ENCODE measurements at places on chromosomes 16 and 17.

- no peak overlapping the region for H3K4me3 ChIP-seq
- no peak overlapping the region for H3K27ac ChIP-seq
- no peaks in the 10 kb centered on the region for H3K27me3 ChIP-seq
Observed at GRCh38 chr16:81843683-81844082, 64.6 kb downstream of the PLCG2 start.

- no peaks in the 10 kb centered on the region for H3K4me1 ChIP-seq
- no peak for DNase-seq
- no peaks in the 10 kb centered on the region for H3K27me3 ChIP-seq
- H3K27ac ChIP-seq: no peak overlapping the region
- peaks cover 65% of the 10 kb centered on the region for H3K36me3 ChIP-seq
- H3K4me3 ChIP-seq: no peak overlapping the region
Observed at GRCh38 chr17:81256616-81257015, 17.5 kb downstream of the NDUFAF8 start.

GRCh38 chr16:1929105-1929504 lies 10.9 kb upstream of the HS3ST6 start:
- no peak for DNase-seq
- no peak overlapping the region for H3K27ac ChIP-seq
- H3K4me1 ChIP-seq: peaks cover 10% of the 10 kb centered on the region
- no peaks in the 10 kb centered on the region for H3K36me3 ChIP-seq
- H3K27me3 ChIP-seq: no peaks in the 10 kb centered on the region
- peak overlapping the region; percentile 49 for H3K4me3 ChIP-seq

DNA sequence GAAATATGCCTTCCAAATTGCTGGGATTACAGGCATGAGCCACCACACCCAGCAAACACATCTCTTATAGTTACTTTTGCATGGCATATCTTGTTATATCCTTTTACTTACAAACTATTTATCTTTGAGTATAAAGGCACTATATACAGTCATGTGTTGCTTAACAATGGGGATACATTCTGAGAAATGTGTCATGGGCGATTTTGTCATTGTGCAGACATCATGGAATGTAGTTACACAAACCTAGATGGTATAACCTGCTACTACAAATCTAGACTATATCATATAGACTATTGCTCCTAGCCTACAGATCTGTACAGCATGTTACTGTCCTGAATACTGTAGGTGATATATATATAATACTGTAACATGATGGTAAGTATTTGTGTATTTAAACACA lies 43.6 kb downstream of the BCL7C start:
- H3K27ac ChIP-seq: no peak overlapping the region
- H3K4me1 ChIP-seq: peaks cover under 1% of the 10 kb centered on the region
- no peak for DNase-seq
- H3K36me3 ChIP-seq: no peaks in the 10 kb centered on the region
- H3K4me3 ChIP-seq: no peak overlapping the region

GRCh38 chr16:67736858-67737257 lies 17.7 kb upstream of the GFOD2 start:
- DNase-seq: no peak
- peaks cover 40% of the 10 kb centered on the region for H3K36me3 ChIP-seq
- H3K27ac ChIP-seq: no peak overlapping the region
- no peaks in the 10 kb centered on the region for H3K4me1 ChIP-seq

GRCh38 chr17:17269926-17270773 lies 10.9 kb downstream of the COPS3 start:
- H3K4me1 ChIP-seq: no peaks in the 10 kb centered on the region
- no peak for DNase-seq
- H3K4me3 ChIP-seq: no peak overlapping the region
- H3K27ac ChIP-seq: no peak overlapping the region

DNA sequence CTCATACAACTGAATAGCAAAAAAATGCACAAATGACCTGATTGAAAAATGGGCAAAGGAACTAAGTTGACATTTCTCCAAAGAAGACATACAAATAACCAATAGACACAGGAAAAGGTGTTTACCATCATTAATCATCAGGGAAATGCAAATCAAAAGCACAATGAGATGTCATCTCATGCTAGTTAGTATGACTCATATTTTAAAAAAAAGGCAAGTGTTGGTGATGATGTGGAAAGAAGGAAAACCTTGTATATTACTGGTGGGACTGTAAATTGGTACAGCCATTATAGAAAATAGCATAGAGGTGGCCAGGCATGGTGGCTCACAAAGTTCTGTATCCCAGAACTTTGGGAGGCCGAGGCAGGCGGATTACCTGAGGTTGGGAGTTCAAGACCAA lies 232.5 kb upstream of the ZFHX3 start:
- no peak for DNase-seq
- H3K4me3 ChIP-seq: no peak overlapping the region
- H3K27ac ChIP-seq: no peak overlapping the region
- H3K36me3 ChIP-seq: no peaks in the 10 kb centered on the region

DNA sequence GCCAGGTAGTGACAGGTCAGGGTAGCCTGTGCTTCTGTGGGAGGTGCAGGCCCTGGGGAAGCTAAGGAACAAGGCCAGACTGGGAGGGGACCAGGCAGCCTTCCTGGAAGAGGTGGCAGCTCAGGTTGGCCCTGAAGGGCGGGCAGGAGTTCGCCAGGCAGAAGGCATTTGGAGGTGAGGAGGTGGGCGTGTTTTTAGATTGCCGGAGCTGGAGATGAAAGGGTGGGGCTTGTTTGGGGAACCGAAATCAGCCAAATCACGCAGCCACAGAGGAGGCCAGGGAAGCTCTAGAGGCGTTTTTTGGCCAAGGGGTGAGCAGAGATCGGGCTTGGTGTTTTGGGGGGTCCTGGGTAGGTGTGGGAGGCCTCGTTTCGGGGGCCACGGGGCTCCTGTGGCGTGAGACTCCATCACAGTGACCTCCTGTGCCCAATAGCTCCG lies 7.6 kb downstream of the ADCY7 start:
- H3K27me3 ChIP-seq: no peaks in the 10 kb centered on the region
- no peak for DNase-seq
- peak overlapping the region; percentile 59 for H3K4me3 ChIP-seq

GRCh38 chr17:40087903-40088718 lies 12.3 kb downstream of the NR1D1 start:
- no peak overlapping the region for H3K27ac ChIP-seq
- H3K4me3 ChIP-seq: no peak overlapping the region
- DNase-seq: no peak
- no peaks in the 10 kb centered on the region for H3K4me1 ChIP-seq

- peaks cover 11% of the 10 kb centered on the region for H3K4me1 ChIP-seq
- DNase-seq: no peak
- H3K4me3 ChIP-seq: no peak overlapping the region
- no peaks in the 10 kb centered on the region for H3K27me3 ChIP-seq
- H3K27ac ChIP-seq: no peak overlapping the region
Observed at GRCh38 chr17:80754846-80755245, 210.2 kb downstream of the RPTOR start.

DNA sequence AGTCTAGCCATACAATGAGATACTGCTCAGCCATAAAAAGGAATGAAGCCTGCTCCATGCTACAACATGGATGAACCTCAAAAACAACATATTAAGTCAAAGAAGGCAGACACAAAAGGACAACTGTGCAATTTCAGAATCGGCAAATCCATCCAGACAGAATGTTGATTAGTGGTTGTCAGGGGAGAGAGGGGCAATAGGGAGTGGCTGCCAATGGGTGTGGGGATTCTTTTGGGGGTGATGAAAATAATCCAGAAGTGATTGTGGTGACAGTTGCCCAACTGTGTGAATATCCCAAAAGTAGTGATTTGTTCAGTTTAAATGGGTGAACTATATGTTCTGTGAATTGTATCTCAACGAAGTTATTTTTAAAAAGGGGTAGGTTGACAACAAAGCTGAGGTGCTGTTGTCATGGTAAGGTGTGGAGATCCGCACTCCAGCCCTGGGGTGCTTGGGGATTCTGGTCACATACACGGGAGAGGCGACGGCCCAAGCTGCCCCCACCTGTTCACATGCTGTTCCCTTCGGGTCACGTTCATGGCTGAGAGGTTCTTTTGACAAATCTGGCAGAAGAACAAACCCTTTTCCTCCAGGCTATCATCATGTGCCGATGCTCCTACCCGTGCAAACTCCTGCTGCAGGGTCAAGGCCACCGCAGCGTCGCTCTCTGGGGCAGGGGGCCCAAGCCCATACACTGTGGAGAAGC lies 9.6 kb downstream of the SLX4 start:
- H3K4me3 ChIP-seq: no peak overlapping the region
- no peak for DNase-seq
- H3K4me1 ChIP-seq: no peaks in the 10 kb centered on the region
- no peak overlapping the region for H3K27ac ChIP-seq
- H3K27me3 ChIP-seq: no peaks in the 10 kb centered on the region

GRCh38 chr16:66474750-66475199 lies 47.7 kb downstream of the BEAN1 start:
- no peak overlapping the region for H3K4me3 ChIP-seq
- DNase-seq: peak; percentile 27
- H3K27ac ChIP-seq: no peak overlapping the region
- H3K36me3 ChIP-seq: no peaks in the 10 kb centered on the region
- H3K27me3 ChIP-seq: no peaks in the 10 kb centered on the region

DNA sequence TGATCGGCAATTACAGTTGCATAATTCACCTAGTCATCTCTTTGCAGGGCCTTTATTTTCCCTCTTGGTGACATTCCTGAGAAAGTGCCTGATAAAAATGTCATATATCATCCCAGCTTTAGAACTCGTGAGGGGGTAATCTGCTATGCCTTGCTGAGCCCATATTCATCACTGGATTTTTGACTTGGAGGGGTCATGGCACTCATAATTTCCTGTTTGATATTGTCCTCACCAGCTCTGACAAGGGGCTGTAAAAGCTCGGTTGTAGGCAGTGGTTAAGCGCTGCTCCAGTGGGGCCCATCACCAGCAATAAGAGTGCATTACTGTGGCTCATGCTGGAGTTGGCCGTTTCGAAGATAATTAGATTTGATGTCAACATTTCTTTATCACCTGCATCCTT lies 227.3 kb downstream of the IRX3 start:
- no peaks in the 10 kb centered on the region for H3K4me1 ChIP-seq
- no peaks in the 10 kb centered on the region for H3K36me3 ChIP-seq
- no peak overlapping the region for H3K27ac ChIP-seq
- no peaks in the 10 kb centered on the region for H3K27me3 ChIP-seq
- DNase-seq: no peak

DNA sequence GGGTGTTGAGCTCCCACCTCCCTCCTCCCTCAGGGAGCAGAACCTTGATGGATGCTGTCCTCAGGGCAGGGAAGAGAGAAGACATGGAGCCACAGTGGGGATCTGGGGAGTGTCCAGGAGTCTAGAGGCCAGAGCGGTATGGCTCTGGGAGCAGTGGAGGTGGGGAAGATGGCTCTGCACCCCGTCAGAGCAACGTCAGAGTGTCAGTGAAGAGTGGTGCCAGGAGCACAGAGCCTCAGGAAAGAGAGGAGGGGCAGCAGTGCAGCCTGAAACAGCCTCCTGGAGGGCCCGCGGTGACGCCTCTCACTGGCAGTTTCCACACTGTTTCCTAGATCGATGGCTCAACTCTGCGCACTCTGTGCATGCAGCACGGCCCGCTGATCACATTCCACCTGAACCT lies 23.2 kb upstream of the SLC5A11 start:
- H3K4me1 ChIP-seq: no peaks in the 10 kb centered on the region
- no peaks in the 10 kb centered on the region for H3K27me3 ChIP-seq
- H3K27ac ChIP-seq: no peak overlapping the region
- no peak overlapping the region for H3K4me3 ChIP-seq
- peaks cover 85% of the 10 kb centered on the region for H3K36me3 ChIP-seq

- H3K27me3 ChIP-seq: no peaks in the 10 kb centered on the region
- no peaks in the 10 kb centered on the region for H3K4me1 ChIP-seq
- DNase-seq: no peak
- H3K4me3 ChIP-seq: no peak overlapping the region
- H3K27ac ChIP-seq: no peak overlapping the region
- no peaks in the 10 kb centered on the region for H3K36me3 ChIP-seq
Observed at GRCh38 chr17:69164206-69164605, 22.5 kb upstream of the ABCA6 start.

GRCh38 chr17:9676820-9677310 lies 31.5 kb downstream of the USP43 start:
- no peak overlapping the region for H3K27ac ChIP-seq
- DNase-seq: no peak
- no peaks in the 10 kb centered on the region for H3K36me3 ChIP-seq

DNA sequence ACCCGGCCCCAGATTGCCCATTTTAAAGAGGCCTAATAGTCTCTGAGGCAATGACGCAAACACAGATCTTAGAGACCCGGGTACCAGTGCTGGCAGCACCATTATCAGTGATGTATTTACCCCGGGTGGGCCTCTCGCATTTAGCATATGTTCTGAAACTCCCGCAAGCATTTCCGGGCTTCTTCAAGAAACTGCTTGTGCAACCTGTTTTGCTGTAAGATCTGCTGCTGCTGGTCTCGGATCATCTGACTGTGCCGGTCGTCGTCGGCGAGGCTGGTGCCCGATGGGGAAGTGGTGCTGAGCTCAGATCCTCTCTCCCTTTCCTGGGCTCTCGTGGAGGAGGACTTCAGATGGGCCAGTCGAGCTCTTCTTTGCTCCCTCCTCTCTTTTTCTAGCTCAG lies 12.5 kb downstream of the CEP295NL start:
- H3K27me3 ChIP-seq: no peaks in the 10 kb centered on the region
- peak overlapping the region; percentile 37 for H3K27ac ChIP-seq
- H3K4me3 ChIP-seq: no peak overlapping the region
- H3K4me1 ChIP-seq: peaks cover 3% of the 10 kb centered on the region
- H3K36me3 ChIP-seq: no peaks in the 10 kb centered on the region

- H3K27ac ChIP-seq: peak overlapping the region; percentile 94
- H3K36me3 ChIP-seq: no peaks in the 10 kb centered on the region
Observed at GRCh38 chr16:11796227-11797165, 562 bp downstream of the ZC3H7A start.

- H3K27me3 ChIP-seq: no peaks in the 10 kb centered on the region
- no peak overlapping the region for H3K4me3 ChIP-seq
- peaks cover 40% of the 10 kb centered on the region for H3K4me1 ChIP-seq
- no peaks in the 10 kb centered on the region for H3K36me3 ChIP-seq
Observed at GRCh38 chr17:21036361-21036881, 6.4 kb downstream of the USP22 start.

GRCh38 chr17:14760212-14760611 lies 459.3 kb downstream of the HS3ST3B1 start:
- no peaks in the 10 kb centered on the region for H3K36me3 ChIP-seq
- H3K4me3 ChIP-seq: no peak overlapping the region
- no peak overlapping the region for H3K27ac ChIP-seq
- no peaks in the 10 kb centered on the region for H3K4me1 ChIP-seq
- no peak for DNase-seq

- H3K36me3 ChIP-seq: no peaks in the 10 kb centered on the region
- H3K27ac ChIP-seq: no peak overlapping the region
- no peaks in the 10 kb centered on the region for H3K4me1 ChIP-seq
- H3K4me3 ChIP-seq: no peak overlapping the region
Observed at GRCh38 chr16:77030600-77030999, 160.4 kb upstream of the MON1B start.

GRCh38 chr17:42354956-42355843 lies 33.0 kb downstream of the STAT3 start:
- no peak overlapping the region for H3K4me3 ChIP-seq
- H3K27ac ChIP-seq: no peak overlapping the region
- no peak for DNase-seq
- no peaks in the 10 kb centered on the region for H3K36me3 ChIP-seq
- no peaks in the 10 kb centered on the region for H3K4me1 ChIP-seq
